ENCODE measurements at places on chromosomes 6 and 20.

- DNase-seq: no peak
Observed at GRCh38 chr6:121934451-121934850, 465.0 kb upstream of the HSF2 start.

- no peak for DNase-seq
Observed at GRCh38 chr6:99501762-99502161, 13.5 kb downstream of the USP45 start.

DNA sequence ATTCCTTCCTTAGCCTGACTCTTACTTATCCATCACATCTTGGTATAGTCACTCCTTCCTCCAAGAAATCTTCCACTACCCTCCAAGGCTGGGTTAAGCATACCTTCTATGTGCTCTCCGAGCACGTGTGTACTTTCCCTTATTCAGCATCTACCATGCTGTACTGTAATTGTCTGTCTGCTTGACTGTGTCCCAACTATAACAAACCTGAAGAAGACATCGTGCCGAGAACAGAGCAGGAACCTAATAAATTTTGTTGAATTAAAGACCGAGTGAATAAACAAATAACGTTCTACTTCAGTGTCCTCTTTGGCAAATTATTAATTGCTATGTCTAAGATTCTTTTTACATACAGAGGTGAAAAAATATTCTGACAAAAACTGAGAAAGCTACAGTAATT lies 35.8 kb downstream of the USP49 start:
- no peak for DNase-seq

GRCh38 chr6:112225691-112226090 lies 28.7 kb downstream of the LAMA4 start:
- no peak for DNase-seq

DNA sequence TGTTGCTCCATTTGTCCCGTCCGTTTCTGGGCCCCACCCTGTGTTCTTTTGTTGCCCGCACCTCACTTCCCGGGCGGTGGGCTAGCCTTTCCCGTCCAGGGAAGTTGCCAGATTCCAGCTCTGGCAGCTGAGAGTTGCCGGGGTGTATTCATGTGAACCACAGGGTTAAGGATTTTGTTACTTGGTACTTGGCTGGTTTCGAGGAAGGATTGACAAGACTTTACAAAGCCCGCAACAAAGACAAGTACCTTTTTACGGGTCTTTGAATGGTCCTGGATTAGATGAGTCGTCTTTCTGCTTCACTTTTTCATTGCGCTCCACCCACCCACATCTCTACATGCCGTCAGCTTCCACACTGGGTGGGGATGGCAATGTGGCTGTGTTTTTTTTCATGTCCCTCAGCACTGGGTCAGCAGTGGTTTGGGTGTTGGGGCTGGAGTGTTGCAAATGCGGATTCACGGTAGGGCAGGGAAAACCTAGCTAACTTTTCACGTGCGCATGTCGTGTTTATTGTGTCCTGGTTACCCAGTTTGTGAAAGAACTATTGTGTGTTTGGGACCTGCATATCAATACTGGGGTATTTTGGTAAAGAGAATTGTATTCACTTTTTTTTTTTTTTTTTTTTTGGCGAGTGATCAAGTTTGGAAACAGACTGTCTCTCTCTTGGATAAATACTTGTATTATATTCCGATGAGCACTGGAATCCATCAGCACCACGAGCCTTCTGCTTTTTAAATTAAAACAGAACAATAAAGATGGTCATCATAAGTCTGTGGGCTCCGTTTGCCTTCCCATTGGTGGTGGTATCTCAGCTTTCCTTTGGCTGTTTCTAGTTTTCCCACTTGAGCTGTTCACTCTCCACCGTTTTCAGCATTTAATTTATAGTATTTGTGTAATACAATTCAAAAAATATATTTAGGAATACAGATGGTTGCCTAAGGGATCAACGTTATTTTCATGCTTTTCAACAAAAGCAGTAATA lies 1.2 kb downstream of the DUSP22 start:
- no peak for DNase-seq

GRCh38 chr6:34792605-34793500 lies 970 bp downstream of the BLTP3A start:
- no peak for DNase-seq

GRCh38 chr20:5214826-5215225 lies 88.0 kb downstream of the CDS2 start:
- no peak for DNase-seq
